ENCODE measurements at places on chromosomes 2 and 18.

GRCh38 chr18:45110577-45111501, 430.2 kb downstream of the SETBP1 start:
- DNase-seq = no peak

DNA sequence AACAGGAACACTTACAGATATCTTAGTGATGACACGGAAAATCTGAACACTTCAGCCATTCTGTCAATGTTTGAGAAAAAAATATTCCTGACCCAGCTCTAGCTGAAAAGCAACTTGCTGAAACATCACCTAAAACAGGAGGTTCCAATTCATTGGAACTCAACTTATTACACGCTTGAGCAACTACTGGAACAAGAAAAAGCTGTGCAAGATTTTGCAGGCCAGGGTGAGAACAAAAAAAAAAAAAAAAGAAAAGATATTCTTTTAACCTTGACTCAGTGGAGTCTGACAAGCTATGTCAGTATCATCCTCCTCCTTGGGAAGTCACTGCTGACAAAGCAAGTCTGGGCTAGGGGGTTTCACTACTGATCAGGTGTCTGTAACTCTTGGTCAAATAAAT, 351.0 kb downstream of the SS18 start:
- no peak for DNase-seq

DNA sequence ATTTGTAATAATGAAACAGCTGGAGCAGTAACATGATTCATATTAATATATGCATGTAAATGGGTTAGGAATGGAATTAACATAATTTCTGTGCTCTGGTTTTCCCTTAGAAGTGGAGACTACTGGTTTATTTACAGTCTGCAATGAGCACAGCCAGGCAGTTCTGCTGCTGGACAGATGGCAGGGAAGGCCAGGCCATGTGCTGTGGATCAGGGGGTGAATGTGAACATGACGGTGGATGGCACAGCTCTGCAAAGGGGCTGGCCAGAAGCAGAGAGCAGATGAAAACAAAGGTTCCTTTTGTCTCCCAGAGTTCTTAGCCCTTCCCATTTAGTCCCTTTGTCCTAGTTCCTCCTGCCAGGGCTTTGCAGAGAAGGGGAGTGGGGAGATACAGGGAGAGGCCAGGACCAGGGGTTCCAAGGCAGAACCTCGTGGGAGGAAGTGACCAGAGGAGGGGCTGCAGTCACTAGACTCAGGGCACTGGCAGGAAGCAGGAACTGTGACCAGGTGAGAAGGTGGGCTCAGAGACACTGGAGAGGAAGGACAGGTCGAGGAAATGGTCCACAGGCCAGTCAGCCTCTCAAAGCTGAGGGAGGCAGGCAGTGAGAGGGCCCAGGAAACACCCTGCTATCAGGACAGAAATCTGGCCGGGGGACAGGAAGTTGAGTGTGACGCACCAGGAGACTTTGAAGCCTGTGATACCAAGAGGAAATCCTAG, 112.9 kb upstream of the ATP8B1 start:
- no peak for DNase-seq

DNA sequence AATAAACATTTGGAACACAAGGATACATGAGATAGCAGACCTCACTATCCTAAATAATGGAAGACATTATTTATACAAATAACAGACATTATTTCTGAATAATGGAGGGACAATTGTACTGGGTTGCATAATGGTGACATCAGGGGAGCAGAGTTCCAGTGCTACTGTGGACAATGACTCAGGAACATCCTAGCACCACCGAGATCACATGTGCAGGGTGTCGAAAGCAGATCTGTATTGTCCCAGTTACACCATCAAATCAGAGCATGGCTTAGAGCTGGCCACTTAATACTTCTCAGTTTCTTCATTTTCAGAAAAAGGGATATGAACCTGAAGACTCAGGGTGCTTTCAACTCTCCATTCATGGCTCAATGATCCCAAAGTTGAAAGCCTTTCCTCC, 249.1 kb upstream of the RBMS1 start:
- no peak for DNase-seq

GRCh38 chr2:215697003-215697402, 261.1 kb upstream of the FN1 start:
- DNase-seq = no peak

DNA sequence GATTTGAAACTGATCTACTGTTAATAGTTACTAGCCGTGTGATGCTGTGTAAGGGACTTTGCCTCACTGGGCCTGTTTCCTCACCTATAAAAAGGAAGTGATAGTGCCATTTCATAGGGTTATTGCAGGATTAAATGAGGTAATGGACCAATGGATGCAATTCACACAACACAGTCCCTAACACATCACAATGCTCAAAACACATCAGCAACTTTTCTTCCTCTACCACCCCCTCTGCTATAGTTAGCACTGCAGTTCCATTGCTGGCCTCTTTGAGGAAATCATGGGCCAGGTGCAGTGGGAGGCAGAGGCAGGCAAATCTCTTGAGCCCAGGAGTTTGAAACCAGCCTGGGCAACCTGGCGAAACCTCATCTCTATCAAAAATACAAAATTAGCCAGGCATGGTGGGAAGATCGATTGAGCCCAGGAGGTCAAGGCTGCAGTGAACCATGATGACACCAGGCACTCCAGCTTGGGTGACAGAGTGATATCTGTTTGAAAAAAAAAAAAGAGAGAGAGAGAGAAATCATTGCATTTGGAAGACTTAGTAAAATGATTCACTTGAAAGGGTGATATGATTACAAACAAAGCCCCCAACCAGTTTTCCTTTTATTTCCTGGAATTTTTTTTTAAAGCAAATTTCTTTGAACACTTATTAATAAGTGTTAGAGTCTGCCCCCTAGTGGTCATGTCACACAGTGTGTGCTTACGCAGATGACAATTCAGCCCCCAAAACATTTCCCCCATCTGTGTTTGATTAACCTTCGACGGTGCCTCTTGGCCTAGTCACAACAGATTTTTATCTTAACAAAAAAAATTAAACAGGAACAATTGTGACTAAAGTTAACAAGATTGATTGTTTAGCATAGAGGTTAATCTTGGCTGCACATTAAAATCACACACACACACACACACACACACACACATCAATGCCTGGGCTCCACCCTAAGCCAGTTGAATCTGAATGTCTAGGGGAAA, 88.6 kb upstream of the BCL11A start:
- DNase-seq = no peak

- DNase-seq = no peak
These were observed 248.5 kb downstream of the TMEM182 start for GRCh38 chr2:103010306-103010705.

DNA sequence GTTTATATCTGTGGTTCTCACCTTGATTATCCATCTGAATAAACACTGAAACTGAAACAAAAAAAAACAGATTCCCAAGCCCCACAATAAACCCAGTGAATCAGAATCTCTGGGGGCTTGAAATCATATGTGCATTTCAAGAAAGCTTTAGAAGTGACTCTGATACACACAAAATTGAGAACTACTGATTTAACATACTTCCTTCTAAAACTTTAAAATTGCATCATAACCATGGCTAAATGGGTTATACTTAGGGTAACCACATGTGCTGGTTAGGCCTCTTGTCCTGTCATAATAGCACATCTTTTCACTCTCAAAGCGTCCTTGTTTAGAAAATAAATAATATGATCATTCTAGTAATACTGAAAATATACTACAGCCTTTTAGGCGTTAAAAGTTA, 100.9 kb downstream of the ATAD2B start:
- DNase-seq = no peak

DNA sequence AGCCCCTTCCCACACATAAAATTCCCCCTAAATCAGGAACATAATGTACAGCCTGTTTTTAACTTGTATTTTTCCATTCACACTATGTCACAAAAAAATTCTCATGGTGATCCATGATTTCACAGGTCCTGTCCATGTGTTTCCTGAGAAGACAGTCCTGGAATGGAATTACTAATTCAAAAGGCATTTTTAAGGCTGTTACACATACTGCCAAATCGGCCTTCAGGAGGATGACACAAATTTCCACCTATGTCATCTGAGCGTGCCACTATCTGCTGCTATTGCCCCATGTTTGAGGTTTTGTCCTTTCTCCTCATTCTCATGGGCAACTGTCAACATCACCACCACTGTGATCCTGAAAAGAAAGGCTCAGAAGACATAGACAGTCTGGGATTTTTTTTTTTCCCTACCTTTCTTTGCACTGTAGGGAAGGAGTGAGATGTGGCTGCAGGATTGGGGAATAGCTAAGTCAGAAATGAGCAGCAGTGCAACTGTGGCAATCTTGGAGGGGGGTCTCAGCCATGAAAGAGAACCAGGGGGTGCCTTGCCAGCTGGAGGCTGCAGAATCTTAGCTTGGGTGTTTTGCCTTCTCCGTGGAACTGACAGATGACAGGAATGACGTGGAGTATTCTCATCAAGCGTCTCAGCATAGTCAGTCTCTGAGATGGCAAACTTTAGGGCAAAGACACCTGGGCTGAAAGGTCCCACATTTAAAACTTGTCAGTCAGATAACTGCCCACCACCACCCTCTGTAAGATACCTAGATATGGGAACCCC, 73.4 kb downstream of the MARCHF4 start:
- no peak for DNase-seq
